ENCODE measurements at places on chromosomes 7 and 10. TPM values are rescaled to one million over a fixed set of nuclear protein-coding genes. Genes with fewer than 3 reads are reported as not detected.

DNA sequence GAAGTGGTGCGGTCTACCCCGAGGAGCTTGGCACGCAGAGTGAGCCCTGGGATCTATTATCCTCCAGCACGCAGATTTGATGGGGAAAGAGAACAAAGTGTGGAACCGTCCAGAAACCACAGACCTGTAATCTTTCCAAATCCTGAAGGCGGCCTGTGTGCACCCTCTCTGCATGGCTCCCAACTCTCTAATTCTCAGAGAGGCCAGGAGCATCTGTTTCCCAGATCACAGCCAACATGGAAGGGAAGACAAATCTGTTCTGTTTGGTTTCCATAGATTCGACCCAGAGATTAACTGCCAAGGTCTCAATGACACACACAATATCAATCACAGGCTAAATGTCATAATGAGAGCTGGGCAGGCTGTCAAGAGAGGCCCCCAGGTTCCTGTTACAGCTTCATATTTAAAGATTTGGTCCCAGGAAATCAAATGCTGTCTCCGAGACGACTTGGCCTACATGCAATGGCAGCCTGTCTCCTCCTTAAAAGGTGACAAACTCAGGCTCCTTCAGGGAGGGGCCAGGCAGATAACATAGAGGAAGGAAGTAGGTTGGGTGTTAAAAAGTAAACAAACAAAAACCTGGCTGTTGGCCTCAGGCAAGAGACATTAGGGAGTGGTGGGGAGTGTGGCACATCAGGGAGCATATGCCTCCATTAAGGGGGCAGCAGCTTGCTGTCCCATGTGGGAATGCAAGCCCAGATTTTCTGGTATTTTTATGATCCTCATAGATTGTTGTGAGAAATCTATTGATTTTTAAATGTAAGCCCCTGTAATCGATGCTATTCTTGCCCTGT, 48.8 kb upstream of the SAMD8 start:
- DNase-seq = no peak

DNA sequence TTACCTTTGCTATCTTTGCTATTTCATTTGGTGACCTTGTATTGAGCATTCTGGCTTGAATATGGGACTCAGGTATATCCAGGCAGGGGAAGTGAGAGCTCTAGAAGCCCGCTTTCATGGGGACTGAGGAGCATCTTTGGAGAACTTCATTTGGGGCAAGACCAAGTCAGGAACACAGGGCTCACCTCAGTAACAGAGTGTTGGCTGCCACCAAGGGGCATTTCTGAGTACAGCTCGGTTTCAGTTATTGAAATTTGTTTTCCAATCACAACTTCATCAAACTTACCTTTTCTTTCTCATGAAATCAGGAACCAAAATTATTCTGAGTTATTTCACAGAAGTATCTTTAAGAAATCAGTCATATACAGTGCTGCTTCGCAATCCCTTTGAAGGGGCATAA, 337.2 kb downstream of the C7orf25 start:
- DNase-seq = no peak

- DNase-seq = no peak
Measured at GRCh38 chr7:143455491-143455890, 12.2 kb downstream of the TAS2R60 start.

GRCh38 chr10:92239600-92240288, 51.1 kb downstream of the CPEB3 start:
- DNase-seq = peak; percentile 25

- no peak for DNase-seq
Measured at GRCh38 chr7:122311050-122311700, 6.6 kb upstream of the FEZF1 start.

GRCh38 chr10:4456279-4456678, 369.7 kb upstream of the AKR1E2 start:
- no peak for DNase-seq

- DNase-seq = no peak
Measured at GRCh38 chr10:117551330-117552155, 9.0 kb downstream of the EMX2 start.

GRCh38 chr10:119441151-119441821, 101.2 kb downstream of the RGS10 start:
- no peak for DNase-seq

- DNase-seq = no peak
Measured at GRCh38 chr7:155509725-155510551, 36.4 kb downstream of the CNPY1 start.

DNA sequence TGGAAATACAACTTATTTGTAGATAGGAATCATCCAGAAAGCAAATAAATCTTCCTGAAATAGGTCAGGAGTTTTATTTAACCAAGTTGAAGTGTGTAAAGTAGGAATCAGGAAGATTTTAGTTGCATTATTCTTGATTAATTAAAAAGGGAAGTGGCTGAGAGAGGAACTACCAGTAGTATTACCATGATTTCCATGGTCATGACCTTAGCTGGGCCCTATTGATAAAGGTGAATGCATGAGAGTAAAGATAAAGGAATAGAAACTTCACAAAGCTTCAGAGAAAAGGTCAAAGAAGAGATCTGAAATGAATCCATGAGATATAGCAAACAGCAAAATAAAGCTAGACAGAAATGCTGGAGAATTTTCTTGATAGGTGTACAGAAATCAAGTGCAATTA, 46.2 kb upstream of the DLX6 start:
- DNase-seq = no peak

DNA sequence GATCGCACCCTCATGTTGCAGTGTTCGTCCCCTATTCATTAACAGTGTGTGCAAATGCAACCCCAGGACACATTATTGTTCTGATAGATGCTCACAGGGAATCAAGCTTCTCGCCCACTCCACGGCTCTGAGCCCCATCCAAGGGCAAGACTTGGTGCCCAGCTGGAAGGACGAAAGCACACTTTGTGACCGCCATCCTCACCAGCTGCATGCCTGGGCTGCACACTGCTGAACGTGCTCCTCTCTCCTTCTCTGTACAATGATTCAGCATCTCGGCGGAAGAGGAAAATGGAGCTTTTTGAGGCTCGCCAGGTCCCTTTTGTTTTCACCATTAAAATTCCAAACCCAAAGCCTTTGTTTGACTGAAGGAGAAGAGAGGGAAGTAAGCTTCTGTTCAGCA, 41.9 kb downstream of the MKI67 start:
- DNase-seq = no peak

- DNase-seq = peak; percentile 9
Measured at GRCh38 chr10:31083765-31084184, 52.1 kb upstream of the ZNF438 start.

The RARRES2 gene
- 0.29 TPM for total RNA-seq
